ENCODE measurements at places on chromosomes 12 and 14.

GRCh38 chr12:45883187-45883586 lies 107.2 kb downstream of the SCAF11 start:
- no peak for DNase-seq

- DNase-seq: no peak
These were observed 43.5 kb upstream of the P2RX7 start for GRCh38 chr12:121089031-121089812.

DNA sequence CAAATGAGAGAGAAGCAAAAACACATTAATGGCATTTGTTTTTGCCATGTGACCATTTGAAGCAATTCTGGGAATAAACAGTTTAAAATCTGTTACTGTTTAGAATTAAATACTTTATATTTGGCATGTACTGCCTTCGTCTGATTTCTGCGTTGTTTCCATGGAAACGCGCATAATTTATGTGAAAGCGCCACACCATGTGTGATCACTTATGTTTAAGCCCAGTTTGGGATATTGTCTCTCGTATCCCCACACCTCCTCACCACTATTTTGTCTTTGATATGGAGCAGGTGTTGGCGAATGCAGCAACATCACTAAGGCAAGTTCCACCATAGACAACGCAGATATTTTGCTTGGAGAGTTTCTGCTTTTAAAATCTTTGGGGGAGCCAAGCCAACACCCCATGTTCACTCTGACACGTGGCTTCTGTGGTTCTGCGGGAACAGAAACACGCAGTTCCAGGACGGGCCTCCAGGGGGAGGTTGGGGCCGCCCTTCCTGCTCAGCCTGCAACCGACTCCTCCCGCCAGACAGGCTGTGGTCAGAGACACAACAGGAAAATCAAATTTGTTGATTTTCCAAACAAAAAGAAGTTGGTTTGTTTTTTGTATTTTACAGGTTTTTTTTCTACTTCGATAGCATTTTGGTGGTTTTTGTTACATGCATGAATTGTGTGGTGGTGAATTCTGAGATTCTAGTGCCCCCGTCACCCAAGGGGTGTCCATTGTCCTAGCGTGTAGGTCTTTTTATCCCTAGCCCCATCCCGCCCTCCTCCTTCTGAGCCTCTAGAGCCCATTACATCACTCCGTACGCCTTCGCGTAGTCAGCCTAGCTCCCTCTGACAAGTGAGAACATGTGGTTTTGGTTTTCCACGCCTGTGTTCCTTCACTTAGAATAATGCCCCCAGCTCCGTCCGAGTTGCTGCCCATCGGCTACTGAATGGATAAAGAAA lies 101.9 kb upstream of the SFSWAP start:
- peak; percentile 43 for DNase-seq

DNA sequence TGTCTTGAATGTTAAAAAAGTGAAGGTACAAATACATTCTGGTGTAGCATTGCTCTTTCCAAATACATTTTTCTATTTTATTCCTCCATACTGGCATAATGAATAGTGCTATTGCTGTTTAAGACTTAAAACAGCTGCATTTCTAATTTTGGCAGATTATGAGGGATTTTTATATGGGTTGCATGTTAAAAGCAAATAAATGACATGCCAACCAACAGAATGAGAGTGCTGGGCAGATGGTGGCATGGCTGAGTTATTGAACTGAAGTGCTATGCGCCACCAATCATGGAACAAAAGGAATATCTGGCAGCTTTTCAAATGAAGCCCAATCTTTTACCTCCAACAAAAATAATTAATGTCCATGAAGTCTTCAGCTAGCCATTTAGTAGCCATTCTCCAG lies 215.0 kb downstream of the PRKD1 start:
- no peak for DNase-seq

DNA sequence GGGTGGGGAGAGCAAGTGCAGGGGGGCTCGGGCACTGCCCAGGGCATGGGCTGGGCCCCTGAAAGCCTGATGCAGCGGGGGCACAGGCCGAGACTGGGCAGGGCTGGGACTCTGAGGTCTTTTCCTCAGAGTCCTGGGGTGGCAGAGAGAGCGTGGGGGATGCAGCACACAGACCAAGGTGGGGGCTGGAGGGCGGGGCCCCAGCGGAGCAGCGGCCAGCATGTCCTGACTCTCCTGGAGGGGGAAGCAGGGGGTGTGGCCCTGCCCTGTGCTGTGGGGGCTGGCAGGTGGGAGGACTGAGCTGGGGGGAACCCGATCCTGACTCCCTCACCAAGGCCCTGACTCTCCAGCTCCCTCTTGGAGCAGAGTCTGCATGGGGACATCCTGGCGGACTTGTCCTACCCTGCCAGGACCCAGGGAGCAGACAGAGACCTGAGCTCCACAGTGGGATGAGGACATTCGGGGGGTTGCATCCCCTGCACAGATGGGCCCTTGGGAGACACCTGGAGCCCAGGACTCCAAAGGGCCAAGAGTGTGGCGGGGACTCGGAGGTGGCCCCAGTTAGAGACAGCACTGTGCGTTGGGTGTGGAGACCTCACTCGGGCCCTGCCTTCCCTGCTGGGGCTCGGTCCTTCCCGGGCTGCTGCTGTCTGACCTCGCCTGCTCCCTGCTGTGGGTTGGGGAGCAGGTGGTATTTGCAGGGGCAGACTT lies 326.1 kb downstream of the TMEM121 start:
- no peak for DNase-seq

DNA sequence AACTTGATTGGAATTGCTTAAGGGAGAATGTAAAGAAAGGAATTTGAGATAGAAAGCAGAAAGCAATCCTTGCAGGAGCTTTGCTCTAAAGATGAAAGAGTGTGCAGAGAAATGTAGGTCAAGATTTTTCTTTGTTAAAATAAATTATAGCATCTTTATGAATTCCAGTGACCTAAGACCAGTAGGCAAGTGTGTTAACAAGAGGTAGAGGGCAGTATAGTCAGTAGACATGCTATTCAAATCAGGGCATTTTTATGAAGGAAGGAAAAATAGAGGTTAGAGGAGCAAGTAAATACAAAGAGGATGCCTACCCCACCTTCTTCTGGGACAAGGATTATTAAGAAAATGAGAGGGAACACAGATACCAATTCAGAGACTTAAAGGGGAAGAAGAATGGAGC lies 148.5 kb downstream of the PLCZ1 start:
- no peak for DNase-seq

DNA sequence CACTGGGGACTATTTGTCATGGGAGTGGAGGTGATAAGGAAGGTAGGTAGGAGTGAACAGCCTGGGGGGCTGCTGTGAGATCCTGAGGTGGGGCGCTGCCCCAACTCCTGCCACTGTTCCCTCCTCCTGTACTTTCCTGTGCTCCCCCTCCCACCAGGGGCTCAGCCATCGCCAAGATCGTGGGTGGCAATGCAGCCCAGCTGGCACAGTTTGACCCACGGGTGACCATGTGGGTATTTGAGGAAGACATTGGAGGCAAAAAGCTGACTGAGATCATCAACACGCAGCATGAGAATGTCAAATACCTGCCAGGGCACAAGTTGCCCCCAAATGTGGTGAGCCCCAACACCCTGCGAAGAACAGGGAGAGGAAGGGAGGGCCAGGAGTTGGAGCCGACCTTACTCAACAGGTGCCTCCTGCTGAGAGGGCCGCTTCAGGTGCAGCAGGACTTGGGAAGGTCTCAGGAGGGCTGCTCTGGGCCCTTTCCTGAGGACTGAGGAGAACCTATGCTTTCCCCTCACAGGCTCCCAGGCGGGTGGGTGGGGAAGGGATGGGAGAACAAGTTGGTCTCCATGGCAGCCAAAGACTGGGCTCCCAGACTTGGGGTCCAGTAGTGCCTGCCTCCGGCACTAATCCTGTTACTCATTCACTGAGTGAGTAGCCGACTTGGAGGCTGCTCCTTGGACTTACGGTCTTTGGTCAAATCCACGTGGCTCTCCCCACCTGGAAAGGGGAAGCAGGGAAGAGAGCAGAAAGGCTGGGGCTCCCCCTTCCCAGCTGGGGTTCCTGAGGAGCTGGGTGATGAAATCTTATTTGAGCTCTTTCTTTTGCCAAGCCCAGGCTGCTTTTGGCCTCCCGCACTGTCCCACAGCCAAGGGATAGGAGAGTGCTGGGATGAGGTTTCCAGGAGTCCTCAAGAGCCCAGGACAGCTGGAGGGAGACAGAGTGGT lies 884 bp downstream of the GPD1 start:
- no peak for DNase-seq

DNA sequence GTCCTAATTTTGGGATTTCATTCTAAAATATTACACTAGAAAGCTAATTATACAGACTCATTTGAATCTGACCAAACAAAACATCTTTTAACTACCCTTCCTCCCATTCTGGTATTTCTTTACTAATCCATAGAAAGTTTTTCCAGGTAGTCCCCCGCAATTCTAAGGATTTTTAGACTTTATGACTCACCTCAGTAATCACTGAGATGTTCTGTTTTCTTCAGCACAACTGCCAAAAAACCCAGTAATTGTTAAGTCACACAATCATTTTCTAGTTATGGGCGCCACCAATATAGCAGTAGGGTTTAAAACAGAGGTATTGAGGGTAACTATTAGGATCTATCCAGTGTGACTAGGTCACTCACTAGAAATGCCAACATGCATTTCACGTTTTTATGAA lies 1.6 kb upstream of the ARID4A start:
- no peak for DNase-seq

DNA sequence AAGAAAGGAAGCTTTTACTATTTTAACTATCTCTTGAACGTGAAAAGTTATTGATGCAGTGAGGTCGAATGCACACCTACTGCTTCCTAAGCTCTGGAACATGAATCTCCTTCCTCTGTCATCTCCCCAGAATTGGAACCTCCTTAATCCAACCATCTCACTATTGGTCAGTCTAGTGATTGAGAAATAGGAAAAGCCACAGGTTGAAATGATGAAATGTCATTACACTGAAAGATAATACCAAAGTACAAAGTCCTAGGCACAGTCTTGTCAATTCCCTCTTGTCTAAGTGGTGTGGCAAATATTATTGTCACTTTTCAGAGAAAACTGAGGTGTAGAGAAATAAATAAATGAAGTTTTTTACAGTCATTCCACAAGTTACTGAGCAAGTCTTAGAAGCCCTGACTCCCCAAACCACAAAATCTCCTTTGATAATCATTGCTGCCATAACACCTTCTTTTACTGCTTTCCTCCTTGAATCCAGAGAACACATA lies 19.5 kb upstream of the HIGD1C start:
- DNase-seq: no peak

DNA sequence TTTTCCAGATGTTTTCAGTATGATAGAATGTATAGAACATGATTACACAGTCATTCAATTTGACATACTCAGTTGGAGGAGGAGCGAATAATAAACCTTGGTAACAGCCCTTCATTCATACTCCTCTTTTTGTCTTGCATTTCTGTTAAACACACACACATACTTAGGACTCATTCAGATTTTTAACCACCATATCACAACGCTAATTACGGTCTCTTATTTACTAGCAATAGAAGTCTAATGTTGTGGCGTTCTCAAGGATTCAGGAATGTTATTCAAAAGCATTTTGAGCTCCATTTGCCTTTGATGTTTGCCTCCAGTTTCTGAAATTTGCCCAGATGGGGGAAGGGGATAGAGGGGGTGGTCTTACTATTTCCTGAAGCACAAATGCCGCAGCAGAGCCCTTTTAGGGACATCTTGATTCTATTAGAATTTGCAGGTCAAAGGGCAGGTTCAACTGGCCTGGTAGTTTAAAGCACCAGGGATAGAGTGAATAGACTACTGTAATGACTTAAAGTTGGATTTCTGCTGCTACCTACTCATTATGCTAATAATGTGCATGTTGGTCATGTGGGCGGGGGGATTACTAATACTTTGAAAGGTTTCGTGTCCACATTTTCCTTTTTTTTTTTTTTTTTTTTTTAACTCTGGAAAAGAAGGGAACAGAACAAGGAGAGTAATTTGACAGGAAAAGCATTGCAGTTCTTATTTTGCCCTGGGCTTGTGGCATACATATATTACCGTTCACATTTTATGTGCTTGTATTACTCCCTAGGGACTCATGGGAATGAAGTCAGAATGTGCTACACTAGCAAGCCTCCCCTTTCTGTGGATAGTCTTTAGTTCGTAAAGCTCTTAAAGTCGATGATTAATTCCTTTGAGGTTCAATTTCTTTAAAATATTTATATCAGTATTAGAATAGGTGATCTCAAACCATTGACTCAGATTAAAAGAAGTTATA lies 226.8 kb downstream of the FBXL14 start:
- DNase-seq: no peak

DNA sequence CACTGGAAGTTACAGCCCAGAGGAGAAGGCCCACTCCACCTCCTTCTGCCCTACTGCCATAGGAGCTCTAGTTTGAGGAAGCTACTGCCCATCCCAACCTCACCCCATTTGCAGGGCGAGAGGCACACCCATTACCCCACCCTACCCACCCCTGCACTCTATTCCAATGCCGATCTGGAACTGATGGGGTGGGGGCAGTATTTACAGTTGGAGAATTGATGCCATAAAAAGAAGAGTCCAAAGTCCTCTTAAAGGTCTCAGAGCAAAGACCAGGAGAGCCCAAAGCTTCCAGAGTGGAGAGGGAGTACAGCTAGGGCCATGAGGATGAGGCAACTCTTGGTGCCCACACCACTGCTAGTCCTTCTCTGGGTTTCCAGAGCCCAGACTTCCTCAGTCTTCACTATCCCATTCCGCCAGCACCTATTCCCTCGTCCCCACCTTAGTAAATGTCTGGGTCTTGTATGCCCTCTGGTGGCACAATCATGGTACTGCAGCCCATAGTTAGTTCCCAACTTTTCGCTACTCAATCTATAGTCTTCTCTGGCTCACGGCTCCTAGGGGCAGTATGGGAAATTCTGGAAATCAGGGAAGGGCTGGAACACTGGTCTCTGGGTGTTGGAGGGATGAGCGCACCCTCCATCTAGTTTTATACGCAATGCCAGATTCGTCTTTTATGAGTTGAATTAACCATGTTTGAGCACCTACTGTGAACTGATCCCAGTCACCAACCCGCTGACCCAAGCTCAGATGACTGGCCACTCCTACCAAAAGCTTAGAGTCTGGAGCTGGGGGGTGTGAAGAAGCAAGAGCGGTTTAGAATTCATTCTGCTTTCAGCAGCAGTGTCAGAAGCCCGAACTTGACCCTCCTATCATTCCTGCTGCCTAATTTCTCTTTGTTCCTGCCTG lies 6.9 kb upstream of the ADCY6 start:
- peak; percentile 35 for DNase-seq

DNA sequence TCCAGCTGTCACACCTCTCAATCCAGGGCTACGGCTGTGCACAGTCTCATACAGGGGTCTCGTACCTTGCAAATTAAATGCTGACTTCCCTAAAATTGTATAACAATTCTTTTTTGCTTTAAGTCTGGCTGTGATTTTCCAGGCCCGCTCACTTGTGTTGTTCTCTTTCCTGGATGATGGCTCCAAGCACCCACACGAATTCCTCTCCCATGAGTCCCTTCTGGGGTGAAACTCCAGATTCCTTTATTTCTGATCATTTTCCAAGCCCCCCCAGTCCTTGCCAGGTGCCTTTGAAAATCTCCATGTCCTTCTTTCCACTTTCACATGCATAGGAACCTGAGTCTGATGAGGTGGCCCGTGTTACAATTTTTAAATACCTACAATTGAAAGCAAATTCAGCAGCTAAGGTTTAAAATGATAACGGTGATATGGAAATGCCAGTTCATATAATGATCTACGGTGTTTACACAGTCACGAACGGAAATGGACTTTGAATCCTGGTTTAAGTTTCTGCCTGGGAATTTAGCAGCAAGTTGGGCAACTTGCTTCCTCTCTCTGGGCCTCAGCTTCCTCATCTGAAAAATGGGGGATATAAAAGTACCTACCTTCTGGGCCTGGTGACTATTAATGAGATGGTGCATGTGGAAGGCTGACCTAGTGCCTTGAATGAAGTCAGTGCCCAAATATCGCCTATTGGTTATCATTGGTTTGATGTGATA lies 85.5 kb downstream of the STAB2 start:
- no peak for DNase-seq

Measured in T-helper 2 cell treated with Interferon-gamma antibody and Interleukin-4, amounts not matched to agents 5 μg/mL and 100 μg/mL, for 36 hours (primary cell).